NCI-H187 treated with DMSO at 0.1 percent for 48 hours (cell line): ENCODE measurements at places on chromosomes 5 and 9.

- DNase-seq, result no peak
Observed at GRCh38 chr5:162939991-162940390, 497.4 kb upstream of the CCNG1 start.

DNA sequence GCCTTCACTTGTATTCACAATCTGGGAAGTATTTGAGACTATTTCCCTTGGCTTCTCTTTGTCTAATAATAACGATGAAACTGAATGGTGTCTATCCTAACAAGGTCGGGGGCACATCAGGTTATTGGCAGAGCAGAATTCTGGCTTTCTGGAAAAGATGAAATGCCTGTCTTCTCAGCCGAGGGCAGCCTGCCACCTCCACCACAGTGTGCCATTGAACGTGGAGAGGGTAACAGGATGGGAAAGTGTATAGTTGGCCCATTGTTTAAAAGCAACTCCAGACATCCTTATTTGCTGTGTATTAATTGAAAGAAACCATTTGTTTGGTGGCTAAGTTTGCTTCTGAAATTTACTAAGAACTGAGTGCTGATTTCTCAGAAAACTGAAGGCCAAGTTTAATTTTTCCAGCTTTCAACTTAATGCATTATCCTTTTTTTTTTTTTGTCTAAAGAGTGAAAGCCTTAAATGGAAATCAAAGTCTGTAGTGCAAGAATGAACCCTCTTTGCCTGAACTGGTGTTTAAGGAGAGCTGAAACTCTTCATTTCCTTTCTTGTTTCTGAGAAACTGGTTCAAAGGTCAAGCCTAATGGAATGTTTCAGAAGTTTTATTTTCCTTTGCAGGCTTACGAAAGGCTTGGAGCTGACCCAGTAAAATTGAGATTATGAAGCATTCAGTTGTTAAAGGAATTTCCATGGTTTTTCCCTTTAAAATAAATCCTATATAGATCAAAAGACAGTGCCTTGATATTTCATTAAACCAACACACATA is 563.7 kb upstream of the DAP start:
- no peak for DNase-seq

DNA sequence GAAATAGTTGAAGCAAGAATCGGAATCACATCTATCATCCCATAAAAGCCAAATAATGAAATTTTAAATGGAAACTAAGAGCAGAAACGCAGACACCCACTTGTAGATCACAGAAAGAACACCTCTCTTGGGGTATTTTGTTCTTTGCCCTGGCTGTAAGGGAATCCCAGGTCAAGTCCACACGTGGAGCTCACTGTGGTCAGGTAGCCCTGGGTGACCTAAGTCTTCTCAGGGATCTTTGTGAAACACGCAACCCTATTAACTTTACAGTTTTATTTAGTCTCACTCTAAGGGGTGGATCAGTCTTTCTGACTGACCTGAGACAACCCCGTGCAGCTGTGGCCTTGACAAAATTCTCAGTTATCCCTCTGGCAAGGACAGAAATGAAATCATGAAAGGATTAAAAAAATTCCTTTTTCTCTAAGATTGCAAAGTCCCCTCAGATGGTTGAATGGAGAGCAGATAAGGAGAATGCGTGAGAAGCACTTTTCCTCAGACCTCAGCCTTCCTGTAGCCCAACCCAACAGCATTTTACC is 111.6 kb downstream of the NREP start:
- DNase-seq, result no peak

DNA sequence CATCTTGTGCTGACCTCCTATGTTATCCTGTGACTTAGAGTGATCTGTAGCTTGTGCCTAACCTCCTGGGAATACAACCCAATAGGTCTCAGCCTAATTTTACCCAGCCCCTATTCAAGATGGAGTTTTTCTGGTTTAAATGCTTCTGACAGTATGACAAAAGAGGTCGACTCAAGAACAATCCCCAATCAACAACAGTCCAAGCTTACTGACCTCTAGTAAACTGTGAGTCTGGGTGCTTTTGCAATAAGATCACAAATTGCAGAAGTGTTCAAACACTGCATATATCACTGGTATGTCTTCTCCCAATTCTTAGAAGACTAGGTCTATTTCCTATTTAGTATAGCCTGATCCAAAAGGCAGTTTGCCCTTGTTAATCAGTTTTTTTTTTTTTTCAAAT is 323.5 kb upstream of the PTGER4 start:
- DNase-seq, result no peak

GRCh38 chr9:33151601-33152000 is 15.5 kb downstream of the B4GALT1 start:
- no peak for DNase-seq

GRCh38 chr5:159051421-159052282 is 48.1 kb downstream of the EBF1 start:
- DNase-seq, result no peak

DNA sequence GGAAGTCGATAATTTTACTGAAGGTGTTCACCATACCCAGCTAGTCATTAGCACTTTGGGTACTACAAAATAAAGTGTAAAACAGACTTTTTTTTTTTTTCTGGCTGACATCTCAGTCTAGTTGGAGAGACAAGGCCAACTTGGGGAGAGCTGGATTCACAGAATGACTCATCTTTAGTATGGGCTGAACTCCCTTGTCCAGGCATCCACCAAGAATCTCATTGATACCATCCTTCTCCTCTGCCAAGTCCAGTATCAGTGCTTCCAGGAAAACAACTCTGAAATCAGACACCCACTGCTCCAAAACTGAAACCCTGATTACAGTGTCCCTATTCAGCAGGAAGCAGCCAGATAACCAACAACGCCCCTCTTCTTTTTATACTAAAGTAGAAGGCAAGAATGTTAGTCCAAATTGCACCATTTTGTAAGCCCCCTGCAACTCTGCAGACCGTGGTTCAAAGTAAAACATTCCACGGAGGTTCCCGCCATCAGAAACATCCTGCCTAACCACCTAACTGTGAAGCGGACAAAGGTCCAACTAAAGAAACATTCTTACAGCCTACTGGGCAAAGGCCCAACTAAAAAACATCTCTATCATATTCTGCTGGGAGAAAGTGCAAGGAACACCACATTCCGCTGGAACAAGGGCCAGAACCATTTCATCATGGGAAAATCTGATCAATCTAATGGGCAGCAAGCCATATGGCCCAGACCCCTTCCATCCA is 728.2 kb downstream of the BRINP1 start:
- DNase-seq, result no peak

GRCh38 chr5:97094579-97095317 is 47.7 kb downstream of the LIX1 start:
- DNase-seq, result no peak

DNA sequence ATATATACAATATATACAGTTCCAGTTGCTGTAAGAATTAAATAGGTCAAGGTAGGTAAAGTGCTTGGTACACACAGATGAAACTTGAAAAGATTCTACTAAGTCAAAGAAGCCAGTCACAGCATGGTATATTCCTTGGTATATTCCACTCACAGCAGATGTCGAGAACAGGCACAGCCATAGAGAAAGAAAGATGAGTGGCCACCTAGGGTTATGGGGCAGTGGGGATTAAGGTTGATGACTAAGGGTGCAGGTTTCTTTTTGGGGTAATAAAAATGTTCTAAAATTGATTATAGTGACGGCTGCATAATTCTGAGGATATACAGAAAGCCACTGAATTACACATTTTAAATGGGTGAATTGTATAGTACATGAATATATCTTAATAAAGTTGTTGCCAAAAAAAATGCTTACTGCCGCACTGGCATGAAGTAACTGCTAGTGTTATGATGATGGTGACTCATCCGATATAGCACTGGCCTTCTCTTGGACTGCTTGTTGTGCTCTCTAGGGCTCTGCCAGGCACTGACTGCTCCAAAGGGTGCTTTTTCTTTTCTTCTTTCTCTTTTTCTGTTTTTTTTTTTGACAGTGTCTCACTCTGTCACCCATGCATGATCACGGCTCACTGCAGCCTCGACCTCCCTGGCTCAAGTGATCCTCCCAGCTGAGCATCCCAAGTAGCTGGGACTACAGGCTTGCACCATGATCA is 23.5 kb downstream of the TBC1D2 start:
- DNase-seq, result no peak

- no peak for DNase-seq
Observed at GRCh38 chr5:178463321-178464155, 126.7 kb downstream of the COL23A1 start.

DNA sequence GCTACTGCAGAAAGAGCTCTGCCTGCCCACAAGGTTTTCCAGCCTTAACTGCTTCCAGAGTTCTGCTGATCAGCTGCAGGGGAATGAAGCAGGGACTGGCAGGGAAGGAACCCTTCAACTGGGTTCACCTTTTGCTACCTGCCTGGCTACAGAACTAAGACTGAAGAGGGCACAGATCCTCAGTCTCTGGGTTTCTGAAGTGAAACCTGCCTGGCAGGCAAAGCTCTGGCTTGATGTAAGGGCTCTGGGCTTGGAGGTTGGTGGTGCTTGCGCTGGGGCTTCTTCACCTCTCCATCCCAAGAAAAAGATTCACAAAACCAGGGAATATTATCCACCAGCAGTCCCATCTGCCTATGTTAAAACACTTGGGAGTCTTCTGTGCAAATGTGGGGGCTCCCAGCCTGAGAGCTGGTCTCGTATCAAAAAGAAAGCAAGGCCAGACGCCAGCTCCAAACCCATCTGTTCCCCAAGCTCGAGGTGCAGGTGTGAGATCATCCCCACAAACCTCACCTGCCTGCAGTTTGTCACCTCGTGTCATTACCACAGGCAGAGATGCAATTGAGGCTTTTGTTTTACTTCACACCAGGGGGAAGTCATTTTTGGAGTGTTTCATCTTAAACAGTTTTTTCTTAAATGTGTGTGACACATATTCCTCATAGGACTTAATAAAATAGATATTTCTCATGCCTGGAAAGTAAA is 58.3 kb downstream of the BNC2 start:
- no peak for DNase-seq

DNA sequence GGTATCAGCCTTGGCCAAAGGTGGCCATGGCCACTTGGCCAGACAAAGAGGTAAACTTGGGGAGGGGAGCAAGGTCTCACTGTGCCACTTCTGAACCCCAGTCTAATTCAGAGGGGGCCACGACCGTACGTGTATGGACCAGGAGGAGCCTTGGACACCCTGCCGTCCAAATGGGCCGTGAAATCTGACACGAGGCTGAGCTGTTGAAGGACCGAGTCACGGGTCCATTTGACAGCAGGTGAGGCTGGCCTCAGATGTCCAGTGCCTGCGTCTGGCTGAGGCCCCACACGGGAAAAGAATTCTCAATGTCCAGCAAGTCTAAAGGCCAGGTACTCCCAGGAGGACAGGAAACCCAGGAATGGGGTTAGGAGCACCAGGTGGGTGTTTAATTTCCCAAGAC is 17.7 kb downstream of the CMBL start:
- DNase-seq, result no peak

DNA sequence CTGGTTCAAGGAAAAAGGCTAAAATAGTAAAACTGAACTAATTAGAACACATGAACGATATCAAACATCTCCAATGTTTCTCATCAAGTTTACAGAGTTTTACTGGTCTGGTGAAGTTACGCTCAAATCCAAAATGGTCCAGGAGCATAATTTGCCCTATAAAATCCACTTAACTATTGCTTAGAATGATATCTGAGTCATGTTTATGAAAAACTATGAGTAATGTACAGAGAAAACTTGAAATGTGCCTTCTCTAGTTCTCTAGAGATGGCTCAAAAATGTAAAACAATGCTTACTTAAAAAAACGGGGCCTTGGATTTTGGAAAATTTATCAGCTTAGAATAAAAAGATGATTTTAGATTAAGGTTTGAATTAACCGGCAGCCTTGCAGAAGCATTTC is 108.1 kb downstream of the FBXW11 start:
- DNase-seq, result no peak

DNA sequence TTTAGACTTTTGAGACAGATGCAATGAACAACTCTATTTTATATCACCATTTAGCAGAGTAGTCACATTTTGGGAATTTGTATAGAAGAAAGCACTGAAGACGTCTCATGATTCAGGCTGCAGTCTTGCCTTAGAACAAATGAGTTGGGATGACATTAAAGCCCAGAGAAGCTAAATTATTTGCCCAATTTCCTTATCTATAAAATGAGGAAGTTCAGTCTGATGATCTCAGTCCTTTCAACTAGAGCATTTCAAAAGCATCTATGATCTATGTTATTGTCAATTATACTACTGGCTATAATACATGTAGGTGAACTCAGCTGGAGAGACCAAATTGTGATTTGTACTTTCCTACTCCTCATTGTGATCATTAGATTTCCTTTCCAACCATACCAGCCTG is 154.1 kb downstream of the OSTF1 start:
- DNase-seq, result no peak

DNA sequence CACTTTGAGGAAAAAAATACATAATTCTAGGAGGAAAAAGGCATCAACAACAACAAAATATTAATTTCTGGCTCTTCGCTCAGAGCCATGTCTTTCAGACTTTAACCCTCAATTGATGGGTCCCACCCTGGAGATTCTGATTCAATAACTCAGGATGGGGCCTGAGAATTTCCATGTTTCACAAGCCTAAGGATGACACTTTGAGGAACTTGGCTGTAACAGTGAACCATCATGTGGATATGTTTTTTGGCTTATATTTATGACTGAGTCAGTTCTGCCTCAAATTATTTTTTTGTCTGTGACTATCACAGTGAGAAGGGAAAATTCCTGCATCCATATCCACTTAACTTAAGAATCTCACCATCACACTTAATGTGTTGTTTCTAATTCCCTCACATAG is 504.6 kb downstream of the RASEF start:
- DNase-seq, result no peak

DNA sequence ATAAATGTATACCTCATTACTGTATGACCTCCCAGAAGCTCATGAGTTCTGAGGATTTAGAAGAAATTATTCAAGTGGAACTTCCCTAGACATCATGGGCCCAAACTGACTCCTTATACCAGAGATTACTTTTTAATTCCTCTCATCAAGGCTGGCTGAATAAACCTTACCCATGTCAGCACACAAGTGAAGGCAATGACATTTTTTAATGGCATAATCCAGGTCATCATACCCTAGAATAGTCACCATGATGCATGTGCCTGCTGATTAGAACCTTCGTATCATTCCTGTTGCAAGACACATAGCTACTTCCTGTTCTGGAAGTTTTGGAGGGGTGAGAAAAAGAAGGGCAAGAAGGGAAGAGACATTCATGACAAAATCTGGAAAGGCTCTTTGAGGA is 49.8 kb upstream of the IFNK start:
- DNase-seq, result no peak

DNA sequence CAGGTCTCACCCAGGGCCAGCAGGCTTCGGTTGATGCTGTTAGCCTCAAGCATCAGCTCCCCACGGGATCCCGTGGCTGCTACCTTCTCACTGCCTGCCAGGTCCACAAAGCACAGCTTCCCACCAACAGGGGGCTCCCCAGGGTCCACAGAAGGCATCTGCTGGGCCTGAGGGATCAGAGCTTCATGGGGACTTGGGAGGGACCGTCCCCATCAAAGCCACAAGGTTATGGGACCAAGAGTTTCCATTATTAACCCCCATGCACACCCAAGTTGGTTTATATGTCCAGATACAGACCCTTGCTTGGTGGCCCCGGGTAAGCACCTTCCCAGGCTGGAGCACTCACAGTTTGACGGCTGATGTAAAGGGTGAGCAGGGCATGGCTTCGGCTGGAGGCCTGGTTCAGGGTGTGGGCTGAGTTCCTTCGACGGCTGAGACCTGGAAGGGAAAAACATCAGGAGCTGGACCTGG is 3.0 kb downstream of the KIF12 start:
- DNase-seq, result no peak
